Bladder microvascular endothelial cell (primary cell): ENCODE measurements at places on chromosomes 1 and 21. TPM values are rescaled to one million over a fixed set of nuclear protein-coding genes. Genes with fewer than 3 reads are reported as not detected.

The DCDC2B gene
- total RNA-seq = not detected in 2 replicates

The TFAP2E gene
- total RNA-seq = 0.06 TPM in 1 of 2 replicates, not detected in the other

The OLFML2B gene
- under 0.01 and 0.13 TPM in 2 replicates for total RNA-seq

The GJA4 gene
- 2.6 and 130 TPM in 2 replicates for total RNA-seq

The PYHIN1 gene
- total RNA-seq = not detected in 2 replicates

The MPL gene
- total RNA-seq = 0.06 TPM in 1 of 2 replicates, not detected in the other

The L1TD1 gene
- not detected in 2 replicates for total RNA-seq

The S100A14 gene
- total RNA-seq = not detected in 2 replicates

The SWT1 gene
- 3.1 and 5.3 TPM in 2 replicates for total RNA-seq

The MEX3A gene
- 2.4 and 12.2 TPM in 2 replicates for total RNA-seq

The MSH4 gene
- under 0.01 and 0.25 TPM in 2 replicates for total RNA-seq

The RHD gene
- 0.57 TPM in 1 of 2 replicates, not detected in the other for total RNA-seq

The C1orf56 gene
- total RNA-seq = 0.63 and 1.5 TPM in 2 replicates

The SPATA45 gene
- not detected in 2 replicates for total RNA-seq

The KCNE1 gene
- under 0.01 and 0.25 TPM in 2 replicates for total RNA-seq
